Left ventricle myocardium inferior (tissue), 1 donor: ENCODE measurements at places on chromosomes 7 and 10. TPM values are rescaled to one million over a fixed set of nuclear protein-coding genes. Genes with fewer than 3 reads are reported as not detected.

Gene SH2D4B
- not detected for total RNA-seq

Gene OR2AE1
- not detected for total RNA-seq

- no peak for DNase-seq
These were observed 641.6 kb downstream of the SH2D4B start for GRCh38 chr10:81179324-81179723.

Gene OR6V1
- total RNA-seq, result not detected

Gene BAIAP2L1
- 2.1 TPM for total RNA-seq

DNA sequence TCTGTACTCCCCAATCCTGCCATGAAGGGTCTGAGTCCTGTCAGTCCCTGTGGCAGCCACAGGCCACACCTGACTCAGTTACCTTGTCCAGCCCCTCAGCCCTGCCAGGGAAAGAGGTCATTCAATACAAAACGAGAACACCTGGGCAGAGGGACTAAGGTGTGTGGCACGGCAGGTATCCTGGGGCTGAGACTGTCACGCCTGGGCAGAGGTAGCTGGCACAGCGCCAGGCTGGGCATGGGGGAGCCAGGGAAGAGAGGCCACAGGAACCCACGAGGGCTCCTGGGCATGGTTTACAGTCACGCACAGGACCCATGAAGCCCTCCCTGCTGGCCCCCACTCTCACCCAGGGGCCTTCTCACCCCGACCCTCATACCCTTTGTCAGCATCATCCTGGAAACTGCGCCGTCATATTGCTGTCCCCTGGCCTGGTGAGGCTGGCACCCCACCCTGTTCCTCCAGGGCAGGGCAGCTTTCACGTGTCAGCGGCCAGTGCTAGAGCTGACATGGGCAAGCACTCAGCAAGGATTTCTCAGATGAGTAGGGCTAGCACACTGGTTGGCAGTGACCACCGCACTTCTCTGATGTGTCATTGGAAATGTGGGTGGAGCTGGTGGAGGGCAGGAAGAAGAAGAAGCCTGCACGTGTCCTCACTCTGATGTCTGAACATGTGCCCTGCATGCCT, 42.7 kb downstream of the LRRC18 start:
- DNase-seq, result no peak

Gene C7orf57
- total RNA-seq, result not detected

Gene TDRD1
- total RNA-seq, result 1.9 TPM

GRCh38 chr7:157151626-157152339, 13.1 kb downstream of the UBE3C start:
- DNase-seq, result no peak

Gene VWDE
- not detected for total RNA-seq

GRCh38 chr10:80697926-80698325, 160.2 kb downstream of the SH2D4B start:
- DNase-seq, result no peak

DNA sequence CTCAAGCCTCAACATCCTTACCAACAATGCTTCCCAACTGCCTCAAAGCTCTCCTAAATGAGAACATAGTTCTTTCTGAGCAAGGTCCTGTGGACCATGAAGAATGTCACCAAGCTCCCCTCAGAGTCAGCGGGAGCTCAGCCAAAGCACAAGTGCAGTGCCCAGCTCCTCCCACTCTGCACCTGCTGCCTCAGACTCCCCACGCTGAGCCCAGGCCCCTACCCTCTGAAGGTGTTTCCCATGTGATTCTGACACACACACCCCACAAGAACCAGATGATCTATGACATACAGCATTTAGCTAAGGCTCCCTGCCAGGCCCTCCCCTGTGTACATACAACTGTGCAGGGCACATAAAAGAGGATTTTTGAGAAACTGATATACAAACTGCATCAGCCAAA, 19.2 kb downstream of the ERCC6 start:
- DNase-seq, result no peak

DNA sequence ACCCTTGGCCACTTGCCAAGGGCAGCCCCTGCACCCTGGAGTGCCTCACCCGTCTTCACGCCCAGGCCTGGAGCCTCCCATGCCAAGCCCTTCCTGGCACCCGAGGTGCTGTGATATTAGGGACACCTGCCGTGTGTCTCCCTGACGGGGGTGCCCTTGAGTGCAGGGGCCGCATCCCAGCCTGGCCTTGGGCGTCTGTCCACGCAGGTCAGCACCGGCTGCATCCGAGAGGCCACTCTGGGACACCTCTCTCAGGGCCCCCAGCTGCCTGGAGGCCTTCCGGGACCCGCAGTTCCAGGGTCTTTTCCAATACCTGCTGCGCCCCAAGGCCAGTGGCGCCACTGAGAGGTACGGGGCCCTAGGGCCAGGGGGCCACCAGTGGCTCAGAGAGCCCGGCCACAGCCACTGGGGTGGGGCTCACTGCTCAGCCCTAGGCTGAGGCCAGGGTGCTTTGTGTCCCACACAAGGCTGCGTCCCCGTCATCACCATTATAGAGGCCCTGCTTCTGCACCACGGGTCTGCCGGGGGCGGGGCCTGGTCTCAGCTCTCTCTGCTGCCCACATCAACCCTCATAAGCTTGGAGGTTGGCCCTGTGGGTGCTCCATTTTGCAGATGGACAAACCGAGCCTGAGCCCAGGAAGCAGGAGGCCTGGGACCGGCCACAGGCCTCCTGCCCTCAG, 12.7 kb downstream of the AP5Z1 start:
- DNase-seq, result no peak

Gene CRTAC1
- 2.3 TPM for total RNA-seq

GRCh38 chr7:105675934-105676371, 94.7 kb upstream of the EFCAB10 start:
- peak; percentile 67 for DNase-seq
